Activated CD4-positive, alpha-beta T cell treated with anti-CD3 and anti-CD28 coated beads, Interleukin-2, amount 10 ng/mL, durations not matched to agents 7 days and 5 days (primary cell): ENCODE measurements at places on chromosomes 3 and 15. TPM values are rescaled to one million over a fixed set of nuclear protein-coding genes. Genes with fewer than 3 reads are reported as not detected.

Gene RAD51
- total RNA-seq, result 59.9 TPM

Gene C3orf20
- total RNA-seq, result 0.10 TPM

Gene SLCO3A1
- 41.8 TPM for total RNA-seq

Gene CKMT1B
- not detected for total RNA-seq

Gene BCHE
- total RNA-seq, result not detected

Gene TGM4
- not detected for total RNA-seq

Gene LRRC15
- total RNA-seq, result not detected

Gene DUOX1
- not detected for total RNA-seq

Gene KIF15
- total RNA-seq, result 58.8 TPM

Gene LEKR1
- total RNA-seq, result 0.47 TPM

Gene CHRNA3
- total RNA-seq, result not detected

Gene IGSF11
- 1.2 TPM for total RNA-seq

Gene PEX5L
- total RNA-seq, result 0.04 TPM

Gene NPAP1
- total RNA-seq, result not detected

Gene TRIM69
- 67.9 TPM for total RNA-seq

Gene DPPA2
- not detected for total RNA-seq

Gene FBXW12
- not detected for total RNA-seq

Gene UCN2
- total RNA-seq, result not detected

Gene DNAH12
- 0.06 TPM for total RNA-seq

Gene CP
- not detected for total RNA-seq

Gene MYO1E
- 12.9 TPM for total RNA-seq

Gene SOX14
- not detected for total RNA-seq

Gene TMC3
- total RNA-seq, result not detected

Gene SPINK8
- not detected for total RNA-seq

Gene TM4SF4
- not detected for total RNA-seq

Gene LNP1
- 1.2 TPM for total RNA-seq

Gene KCNAB1
- total RNA-seq, result not detected

Gene HES1
- 2.4 TPM for total RNA-seq

Gene CLEC3B
- 0.37 TPM for total RNA-seq

Gene HYKK
- total RNA-seq, result 3.7 TPM

Gene HESX1
- total RNA-seq, result not detected

Gene CCDC80
- total RNA-seq, result not detected

Gene XCR1
- total RNA-seq, result not detected

Gene LRRIQ4
- total RNA-seq, result not detected

Gene FGD5
- total RNA-seq, result 0.17 TPM

Gene RBP2
- not detected for total RNA-seq

Gene RARRES1
- not detected for total RNA-seq

Gene LPP
- 63.6 TPM for total RNA-seq

Gene PML
- total RNA-seq, result 122 TPM

Gene CMTM8
- total RNA-seq, result 5.9 TPM
